ENCODE measurements at places on chromosomes 6 and 20.

GRCh38 chr6:39273406-39273821 is 40.8 kb downstream of the KCNK17 start:
- DNase-seq: no peak

- DNase-seq: peak; percentile 80
Measured at GRCh38 chr20:63498960-63499337, at the start of gene EEF1A2. TSS of gene EEF1A2 (minus strand) at chr20:63499083. CDS start at chr20:63497763, 1,320 bp downstream.

DNA sequence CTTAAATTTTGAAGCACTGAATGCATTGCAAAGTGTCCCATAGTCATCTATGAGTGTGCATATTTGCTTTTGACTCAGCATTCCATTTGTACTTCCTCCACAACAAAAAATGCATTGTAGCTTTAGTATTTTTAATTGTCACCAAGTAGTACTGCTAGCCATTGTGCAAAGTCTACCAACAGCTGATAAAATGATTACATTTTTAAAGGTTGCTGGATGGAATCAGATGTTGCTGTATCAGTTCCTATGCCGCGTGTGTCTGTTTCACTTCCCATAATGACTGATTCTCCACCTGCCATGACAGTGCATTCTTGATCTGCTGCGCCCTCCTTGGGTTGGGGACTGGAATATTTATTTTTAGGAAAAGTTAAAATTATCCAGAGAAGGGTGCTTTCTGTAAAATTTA is 41.2 kb downstream of the SLX4IP start:
- DNase-seq: no peak

GRCh38 chr20:4383961-4384360 is 337.7 kb upstream of the PRND start:
- DNase-seq: no peak

- no peak for DNase-seq
Measured at GRCh38 chr6:39929733-39930461, 4.4 kb downstream of the MOCS1 start.

DNA sequence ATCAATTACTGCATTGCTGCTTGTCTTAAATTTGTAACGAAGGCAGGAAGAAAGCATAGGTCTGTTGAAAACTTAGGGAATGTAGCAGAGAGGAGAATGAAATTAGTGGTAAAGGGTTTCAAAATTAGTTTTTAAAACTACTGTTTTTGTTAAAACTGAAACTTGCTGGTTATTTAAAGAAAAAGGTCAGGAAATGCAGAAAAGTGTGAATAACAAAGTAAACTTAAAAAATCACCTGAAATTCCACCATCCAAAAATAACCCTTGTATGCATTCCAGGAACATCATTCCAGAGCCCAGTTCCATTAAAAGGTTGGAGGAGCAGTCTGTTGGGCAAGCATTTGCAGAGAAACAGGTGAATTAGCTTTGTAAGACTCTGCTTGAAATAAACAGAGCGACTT is 3.1 kb upstream of the MOXD1 start:
- no peak for DNase-seq

DNA sequence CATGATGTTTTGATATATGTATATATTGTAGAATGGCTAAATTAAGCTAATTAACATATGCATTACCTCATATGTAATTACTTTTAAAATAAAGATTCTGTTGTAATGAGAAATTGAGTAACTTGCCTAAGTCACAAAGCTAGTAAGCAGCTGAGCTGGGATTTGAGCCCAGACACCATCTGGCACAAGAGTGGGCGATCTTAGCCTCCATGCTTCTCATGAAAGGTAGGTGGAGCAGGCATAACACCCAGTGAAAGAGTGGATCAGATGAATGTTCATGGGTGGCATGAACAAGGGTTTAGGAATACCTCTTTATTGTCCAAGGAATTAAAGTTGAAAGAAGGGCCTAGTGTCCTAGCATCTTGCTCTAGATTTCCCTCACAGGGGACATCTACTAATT is 365.4 kb downstream of the TFAP2B start:
- peak; percentile 71 for DNase-seq

DNA sequence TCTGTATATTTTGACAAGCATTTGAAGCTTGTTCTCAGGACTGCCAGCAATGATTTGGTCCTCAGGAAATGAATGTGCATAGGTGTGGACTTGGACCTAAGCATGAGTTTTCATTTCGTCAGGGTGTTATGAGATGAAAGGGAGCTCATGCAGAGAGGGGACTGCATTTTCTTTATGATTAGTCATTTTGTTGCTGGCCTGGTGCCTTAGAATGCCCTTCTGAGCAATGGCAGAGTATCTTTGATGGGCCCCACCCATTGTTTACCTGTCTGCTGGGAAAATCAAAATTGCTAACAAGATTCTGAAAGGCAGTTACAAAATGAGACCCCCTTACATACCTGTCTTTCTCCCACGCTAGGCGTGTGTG is 51.5 kb upstream of the MTHFD1L start:
- DNase-seq: peak; percentile 10

DNA sequence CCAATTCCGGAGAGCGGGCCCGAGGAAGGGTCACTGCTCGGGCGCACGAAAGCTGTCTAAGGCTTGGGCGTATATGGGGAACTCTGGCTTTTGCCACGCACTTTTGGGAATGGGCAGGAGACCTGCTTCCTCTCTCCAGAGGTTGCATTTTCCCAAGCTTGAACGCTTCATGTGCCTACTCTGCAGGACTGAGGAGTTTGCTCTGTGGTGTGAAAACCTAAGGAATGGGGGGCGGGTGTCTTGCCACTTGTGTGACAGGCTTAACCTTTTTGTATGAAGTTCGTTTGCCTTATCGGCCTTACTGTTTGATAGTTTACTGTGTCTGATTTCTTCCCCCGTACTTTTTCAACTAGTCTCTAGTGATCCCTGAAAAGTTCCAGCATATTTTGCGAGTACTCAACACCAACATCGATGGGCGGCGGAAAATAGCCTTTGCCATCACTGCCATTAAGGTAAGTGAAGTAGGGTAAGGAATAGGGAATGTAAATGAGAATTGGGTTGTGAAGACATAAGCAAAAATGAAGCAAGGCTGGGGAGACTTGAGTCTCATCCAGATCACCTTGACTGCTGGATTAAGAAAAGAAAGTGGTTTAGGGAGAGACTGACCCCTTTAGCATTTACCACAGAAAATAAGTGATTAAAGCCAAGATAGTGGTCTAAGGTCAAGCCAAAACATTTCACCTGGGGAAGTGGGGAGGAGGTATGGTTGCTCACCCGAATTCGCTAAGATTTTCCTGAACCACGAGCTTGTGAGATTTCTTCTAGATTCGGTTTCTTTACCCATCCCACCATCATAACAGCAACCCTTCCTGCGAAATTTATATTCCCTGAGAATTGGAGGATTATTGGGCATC is 627 bp downstream of the RPS18 start:
- no peak for DNase-seq

DNA sequence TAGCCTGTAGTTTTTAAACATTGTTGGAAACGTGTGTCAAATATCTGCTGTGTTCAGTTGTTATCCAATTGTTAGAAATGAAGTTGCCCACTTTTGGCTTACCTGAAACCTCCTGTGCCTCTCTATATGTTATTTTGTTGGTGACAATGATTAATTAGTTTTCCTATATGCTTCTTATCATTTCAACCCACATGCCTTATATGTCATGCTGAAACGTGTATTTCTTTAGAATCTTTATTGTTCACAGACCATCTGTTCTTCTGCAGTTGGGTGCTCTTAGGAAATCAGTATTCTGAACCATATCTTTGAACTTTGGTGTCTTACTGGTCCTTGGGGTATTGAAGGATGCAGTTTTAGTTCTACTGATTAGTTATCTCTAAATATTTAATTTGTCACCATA is 91.2 kb upstream of the SCGN start:
- DNase-seq: peak; percentile 57

DNA sequence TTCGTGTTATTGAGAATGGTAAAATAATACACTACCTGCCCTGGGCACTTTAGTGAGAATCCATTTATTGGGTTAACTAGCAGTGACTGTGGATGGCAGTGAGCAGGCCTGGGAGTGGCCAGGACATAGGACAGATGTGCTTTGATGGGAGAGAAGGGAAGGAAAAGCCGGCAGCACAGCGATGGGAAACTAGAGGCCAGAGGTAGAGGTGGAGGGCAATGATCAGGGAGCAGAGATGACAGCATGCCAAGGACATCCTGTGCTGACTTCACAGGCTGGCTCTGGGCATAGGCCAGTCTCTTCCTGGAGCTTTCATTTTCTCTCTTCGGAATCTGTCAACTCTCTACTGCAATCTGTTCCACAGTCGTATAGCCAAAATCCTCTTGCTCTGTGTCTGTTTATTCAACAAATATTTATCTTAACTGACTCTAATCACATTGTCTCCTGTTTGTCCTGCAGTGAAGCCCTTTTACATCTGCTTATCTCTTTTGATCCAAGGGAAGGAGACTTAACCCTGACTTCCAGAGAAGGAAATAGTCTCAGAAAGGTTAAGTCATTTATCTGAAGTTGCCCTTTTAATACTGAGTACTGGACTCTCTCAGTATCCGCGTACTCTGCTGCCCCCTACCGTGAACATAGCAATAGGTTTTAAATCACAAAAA is 18.4 kb upstream of the MMP24 start:
- peak; percentile 85 for DNase-seq

GRCh38 chr6:277746-278145 is 14.5 kb upstream of the DUSP22 start:
- DNase-seq: no peak

DNA sequence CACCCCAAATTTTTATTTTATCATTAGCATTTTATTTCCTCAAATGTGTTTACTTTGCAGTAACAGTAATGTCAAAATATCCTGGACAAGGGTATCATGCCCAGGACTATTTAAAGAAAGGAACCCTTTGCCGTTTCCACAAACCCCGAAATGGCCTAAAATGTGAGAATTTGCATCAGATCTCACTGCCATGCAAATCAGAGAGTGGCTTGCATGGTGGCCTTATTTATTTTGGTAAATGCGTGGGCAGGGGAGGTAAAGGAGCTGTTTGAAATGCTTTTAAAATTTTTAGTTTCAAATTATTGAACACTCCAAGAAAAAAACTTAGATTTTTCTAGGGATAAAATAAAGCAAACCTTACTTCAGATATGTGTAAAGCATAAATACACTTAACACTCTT is 43.8 kb downstream of the ADAT2 start:
- DNase-seq: no peak

GRCh38 chr20:14055127-14055742 is 59.9 kb downstream of the MACROD2 start:
- DNase-seq: peak; percentile 80

GRCh38 chr6:53067849-53068361 is 2.7 kb downstream of the FBXO9 start:
- DNase-seq: no peak

GRCh38 chr20:38172408-38172807 is 7.3 kb upstream of the TGM2 start:
- DNase-seq: no peak

DNA sequence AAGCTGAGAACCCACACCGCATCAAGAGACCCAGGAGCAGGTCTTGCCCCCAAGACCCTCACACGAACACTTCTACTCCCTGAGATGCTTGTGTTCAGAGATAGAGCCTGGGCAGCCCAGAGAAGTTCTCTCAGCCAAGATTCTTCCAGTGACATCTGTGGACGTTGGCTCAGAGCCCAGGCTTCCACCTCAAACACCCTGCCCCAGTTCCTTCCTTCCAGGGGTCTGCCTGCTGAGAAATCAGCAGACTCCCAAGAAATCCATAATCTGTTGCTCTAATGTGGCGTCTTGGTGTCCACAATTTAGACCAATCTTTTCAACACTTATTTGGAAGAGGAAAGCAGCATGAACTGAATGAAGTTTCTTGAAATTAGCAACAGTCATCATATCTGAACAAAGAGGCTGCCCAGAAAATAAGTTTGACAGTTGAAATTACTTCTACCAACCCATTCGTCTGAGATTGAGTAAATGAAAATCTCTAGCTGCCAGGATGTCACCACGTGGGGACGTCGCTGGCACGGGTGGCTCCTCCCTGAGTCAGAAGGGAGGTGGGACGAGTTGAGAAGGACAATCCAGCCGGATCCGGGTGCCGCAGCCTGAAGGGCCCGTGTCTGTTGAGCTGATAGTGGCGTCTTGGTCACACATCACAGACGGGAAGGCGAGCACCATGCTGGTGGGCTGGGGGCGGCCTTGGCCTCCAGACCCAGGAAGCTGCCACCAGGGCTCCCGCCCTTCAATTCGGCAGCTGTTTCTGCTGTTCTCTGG is 400.9 kb downstream of the TAF4 start:
- no peak for DNase-seq

GRCh38 chr6:42769051-42769450 is 12.8 kb upstream of the BICRAL start:
- DNase-seq: no peak

DNA sequence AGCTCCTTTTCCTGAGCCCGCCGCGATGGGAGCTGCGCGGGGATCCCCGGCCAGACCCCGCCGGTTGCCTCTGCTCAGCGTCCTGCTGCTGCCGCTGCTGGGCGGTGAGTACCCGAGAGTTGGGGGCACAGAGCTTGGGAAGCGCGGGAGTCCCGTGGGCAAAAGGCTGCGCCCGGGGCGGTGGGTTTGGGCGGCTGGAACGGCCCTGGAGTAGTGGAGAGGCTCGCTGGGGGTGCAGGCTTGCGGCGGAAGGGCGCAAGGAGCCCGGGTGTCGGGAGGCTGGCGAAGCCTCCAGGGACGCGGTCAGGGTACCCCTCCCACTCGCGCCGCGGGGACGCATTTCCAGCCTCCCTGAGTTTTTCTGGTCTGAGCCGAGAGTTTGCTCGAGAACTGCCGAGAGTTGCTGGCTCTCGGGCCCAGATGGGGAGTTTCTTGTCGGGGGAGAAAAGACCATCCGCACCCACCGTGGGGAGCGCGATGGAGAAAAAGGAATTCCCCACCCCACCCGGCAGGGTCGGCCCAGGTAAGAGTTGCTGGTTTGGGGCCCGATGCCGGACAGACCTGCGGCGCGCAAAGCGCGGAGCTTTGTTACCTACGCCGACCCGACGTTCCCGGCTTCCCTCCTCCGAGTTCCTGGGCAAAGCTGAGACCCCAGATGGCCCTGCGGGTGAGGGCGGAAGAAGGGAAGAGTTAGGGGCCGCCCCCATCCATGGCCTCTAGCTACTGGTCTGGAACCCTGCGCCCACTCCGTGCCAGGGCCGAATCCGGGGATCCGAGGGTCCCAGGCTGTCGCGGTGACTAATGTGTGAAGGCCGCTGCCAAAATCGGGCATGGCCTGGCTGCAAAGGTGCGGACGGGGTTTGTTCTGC is 584 bp downstream of the PTK7 start:
- DNase-seq: peak; percentile 80

DNA sequence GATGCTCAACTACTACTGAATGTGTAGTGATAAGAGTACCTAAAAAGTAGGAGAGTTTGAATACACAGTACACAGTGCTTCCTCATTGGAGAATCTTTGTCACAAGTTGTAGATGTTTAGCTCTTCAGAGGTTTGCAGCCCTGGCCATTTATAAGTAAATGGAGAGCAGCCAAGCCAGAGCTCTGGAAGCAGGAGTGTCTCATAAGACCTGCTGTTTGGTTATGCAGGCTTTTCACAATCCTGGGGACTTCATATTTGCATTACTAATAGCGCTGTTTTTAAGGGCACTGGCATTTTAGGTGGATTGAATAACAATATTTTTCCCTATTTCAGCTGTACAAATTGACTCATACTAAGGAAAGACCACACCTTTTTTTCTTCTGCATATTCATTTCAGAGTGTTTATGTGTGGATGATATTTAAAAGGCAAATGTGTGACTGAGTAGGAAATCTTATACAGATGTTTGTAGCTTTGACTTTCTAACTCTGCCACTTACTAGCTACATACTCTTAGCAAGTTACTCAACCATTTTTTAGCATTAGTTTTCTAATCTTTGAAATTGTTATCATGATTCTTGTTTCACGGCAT is 730.5 kb upstream of the MAP3K7 start:
- peak; percentile 69 for DNase-seq

GRCh38 chr6:30819297-30819917 is 64.9 kb upstream of the DDR1 start:
- DNase-seq: no peak

Data from NCI-H69 (cell line).